ENCODE measurements at places on chromosomes 12 and 14. TPM values are rescaled to one million over a fixed set of nuclear protein-coding genes. Genes with fewer than 3 reads are reported as not detected.

NOXRED1 gene
- 0.55 TPM for total RNA-seq

C12orf50 gene
- not detected for total RNA-seq

DNA sequence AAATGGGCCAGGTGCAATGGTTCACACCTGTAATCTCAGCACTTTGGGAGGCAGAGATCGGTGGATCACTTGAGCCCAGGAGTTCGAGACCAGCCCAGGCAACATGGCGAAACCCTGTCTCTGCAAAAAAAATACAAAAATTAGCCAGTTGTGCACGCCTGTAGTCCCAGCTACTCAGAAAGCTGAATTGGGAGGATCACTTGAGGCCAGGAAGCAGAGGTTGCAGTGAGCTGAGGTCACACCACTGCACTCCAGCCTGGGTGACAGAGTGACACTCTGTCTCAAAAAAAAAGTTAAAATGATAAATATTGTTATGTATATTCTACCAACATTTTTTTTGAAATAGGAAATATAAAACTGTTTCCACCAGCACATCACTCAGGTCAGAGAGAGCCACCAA is 64.9 kb downstream of the NDUFA12 start:
- DNase-seq: no peak

- no peak for DNase-seq
These were observed at the start of gene C14orf39 for GRCh38 chr14:60485598-60486251. Gene C14orf39, minus strand, starts transcription at chr14:60486063. Its CDS starts 985 bp downstream, at chr14:60485078.

- no peak for DNase-seq
These were observed 23.0 kb upstream of the SERPINA4 start for GRCh38 chr14:94538070-94538740.

SERPINA10 gene
- total RNA-seq: not detected

DNA sequence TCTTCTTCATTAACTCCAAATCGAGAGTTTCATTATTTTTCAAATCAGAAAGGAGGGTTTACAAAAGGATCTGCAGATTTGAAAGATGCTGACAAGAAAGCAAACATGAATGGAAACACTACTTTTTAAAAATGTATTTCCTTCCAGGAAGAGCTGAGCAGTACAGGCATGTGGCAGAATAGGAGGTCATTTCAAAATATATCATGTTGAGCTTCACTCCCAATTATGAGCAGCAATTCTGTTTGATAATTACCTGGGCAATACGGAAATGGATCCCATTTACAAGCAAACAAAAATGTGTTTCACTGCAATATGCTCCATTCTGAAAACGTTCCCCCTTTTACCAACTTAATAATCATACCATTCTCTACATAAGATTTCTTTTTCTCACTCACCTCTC is 147.7 kb upstream of the BCL2L14 start:
- no peak for DNase-seq

GRCh38 chr12:61525331-61525730 is 734.9 kb upstream of the USP15 start:
- no peak for DNase-seq

- no peak for DNase-seq
These were observed 147.1 kb downstream of the MED13L start for GRCh38 chr12:116130431-116130830.

TMEM132C gene
- total RNA-seq: 0.64 TPM

Data from upper lobe of right lung (tissue), 1 donor.